ENCODE measurements at places on chromosomes 11 and 22.

DNA sequence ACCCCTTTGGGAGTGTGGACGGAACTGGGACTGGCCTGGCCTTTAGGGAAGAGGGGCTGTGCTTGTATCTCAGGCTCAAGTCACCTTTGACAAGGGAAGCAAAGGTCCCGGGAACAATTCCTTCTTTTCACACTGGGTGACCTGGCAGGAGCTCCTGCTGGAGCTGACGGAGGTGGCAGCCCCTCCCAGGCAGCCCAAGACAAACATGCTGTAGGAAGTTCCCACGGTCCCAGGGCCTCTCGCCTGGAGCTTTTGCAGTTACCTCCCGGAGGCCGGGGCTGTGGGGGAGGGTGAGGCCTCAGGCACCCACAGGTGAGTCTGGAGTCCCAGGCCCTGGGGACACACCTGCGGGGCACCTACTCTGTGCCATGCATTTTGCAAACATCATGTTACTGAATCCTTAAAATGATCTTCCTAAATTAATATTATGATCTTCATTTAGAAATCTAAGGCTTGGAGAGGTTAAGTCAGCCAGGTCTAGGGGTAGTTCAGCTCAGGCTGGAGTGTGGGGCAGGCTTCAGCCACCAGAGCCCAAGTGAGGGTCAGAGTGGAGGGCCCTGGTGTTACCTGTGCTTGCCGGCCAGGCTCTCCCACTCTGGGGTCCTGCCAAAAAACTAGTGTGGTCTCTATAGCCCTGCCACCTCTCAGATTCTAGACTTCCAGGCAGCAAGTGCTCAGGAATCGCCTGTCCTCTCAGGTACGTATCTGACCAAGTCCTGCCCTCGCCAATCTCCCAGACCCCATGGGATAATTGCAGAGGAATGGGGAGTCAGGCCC lies 15.7 kb upstream of the MYEOV start:
- DNase-seq, result no peak

GRCh38 chr11:104688731-104689130 lies 209.5 kb downstream of the CASP12 start:
- no peak for DNase-seq

GRCh38 chr11:48029681-48030290 lies 49.4 kb downstream of the PTPRJ start:
- DNase-seq, result no peak

- no peak for DNase-seq
These were observed 429.5 kb downstream of the TBC1D22A start for GRCh38 chr22:47191671-47192650.

DNA sequence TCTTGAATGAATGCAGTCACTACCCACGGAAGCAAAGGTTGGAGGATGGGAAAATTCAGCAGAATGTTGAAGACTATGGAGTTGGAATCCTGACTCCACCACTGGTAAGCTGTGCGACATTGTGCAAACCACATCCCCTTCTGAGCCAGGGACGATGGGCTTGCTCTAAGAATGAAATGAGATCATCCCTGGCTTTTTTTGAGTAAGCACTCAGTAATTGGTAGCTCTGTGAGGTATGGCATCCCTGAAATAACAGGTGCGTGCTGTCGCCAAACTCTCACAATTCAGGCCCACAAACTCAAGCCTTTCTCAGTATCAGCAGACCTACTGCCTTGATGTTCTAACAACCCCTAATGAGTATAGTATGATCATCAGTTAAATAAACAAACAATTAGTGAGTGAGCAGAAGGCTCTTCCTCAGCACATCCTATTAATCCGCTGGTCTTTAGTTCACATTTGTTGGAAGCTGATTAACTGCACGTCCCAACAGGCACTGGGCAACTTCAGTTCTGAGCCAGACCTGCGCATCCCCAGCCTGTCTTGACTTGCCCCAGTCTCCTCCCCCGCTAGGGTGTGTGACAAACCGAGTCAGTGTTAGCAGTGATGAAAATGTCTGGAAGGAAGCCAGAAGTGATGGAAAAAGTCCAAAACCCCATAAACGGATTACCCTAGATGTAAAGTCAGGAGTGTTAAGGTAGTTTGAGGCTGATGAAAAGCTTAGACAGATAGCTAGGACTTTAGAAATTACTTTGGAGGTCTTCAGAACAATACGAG lies 235.5 kb downstream of the GRIK4 start:
- DNase-seq, result no peak

DNA sequence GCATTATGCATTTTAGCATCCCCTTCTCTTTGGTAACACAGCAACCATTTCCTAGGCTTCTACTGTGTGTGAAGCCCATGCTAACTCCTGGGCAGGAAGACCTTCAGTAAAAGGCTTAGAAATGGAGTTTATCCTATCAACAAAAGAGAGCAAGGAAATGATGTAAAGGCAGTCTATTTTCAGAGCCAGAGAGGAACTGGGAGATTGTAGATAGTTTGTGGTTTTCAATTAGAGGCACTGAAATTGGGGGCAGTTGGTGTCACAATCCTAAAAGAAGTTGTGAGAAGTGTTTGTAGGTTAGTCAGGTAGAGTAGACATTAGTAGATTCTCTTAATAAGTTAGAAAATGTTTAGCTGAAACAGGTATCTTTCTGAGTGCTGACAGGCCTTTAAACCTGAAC lies 7.1 kb downstream of the ACAD8 start:
- DNase-seq, result no peak

DNA sequence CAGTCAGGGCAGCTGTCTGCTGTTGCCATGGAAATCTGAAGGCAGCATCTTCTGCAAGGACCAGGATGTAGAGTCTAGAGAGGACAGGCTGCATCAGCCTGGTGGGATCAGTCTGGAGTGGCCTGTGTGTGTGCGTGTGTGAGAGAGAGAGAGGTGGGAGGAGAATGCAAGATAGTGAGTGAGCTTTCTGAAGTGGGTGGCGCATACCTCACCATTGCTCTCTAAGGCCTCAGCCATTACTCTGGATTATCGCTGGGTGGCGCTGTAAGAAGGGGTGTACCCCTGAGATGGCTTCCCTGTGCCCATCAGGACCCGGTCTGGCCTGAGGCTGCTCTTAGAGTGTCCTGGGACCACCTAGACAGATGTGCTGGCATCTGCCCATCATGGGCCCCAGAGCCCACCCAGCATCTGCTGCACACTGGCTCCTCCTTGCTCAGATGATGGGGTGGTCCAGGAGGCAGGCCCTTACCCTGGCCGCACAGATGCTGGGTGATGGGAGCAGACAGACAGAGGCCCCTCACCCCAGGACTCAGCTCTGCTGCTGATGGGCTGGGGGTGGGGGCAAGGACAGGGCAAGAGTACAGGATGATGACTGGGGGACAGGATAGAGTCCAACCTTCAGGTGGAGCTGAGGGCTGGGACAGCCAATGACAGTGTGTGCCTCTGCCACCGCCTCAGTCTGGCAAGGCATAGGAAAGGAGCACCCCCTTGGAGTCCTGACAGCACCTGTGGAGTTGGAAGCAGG lies 25.7 kb upstream of the TUB start:
- DNase-seq, result no peak

- no peak for DNase-seq
These were observed 541.7 kb downstream of the NTM start for GRCh38 chr11:131912134-131912533.

DNA sequence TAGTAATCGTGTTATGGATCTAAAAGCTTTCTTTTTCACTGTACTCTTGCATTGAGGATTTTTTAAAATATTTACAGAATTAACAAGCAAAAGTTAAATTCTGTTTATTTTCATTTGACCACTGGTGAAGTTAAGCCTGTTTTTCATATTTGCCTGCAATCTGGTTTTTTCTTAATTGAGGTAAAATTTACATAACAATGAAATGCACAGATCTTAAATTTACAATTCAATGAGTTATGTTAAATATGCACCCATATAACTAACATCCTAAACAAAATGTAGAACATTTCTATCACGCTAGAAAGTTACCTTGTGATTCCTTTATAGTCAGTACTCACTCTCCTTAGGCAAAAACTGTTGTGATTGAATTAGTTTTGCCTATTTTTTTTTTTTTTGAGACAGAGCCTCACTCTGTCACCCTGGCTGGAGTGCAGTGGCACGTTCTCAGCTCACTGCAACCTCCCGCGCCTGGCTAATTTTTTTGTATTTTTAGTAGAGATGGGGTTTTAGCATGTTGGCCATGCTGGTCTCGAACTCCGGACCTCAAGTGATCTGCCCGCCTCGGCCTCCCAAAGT lies 54.5 kb upstream of the WEE1 start:
- DNase-seq, result no peak

DNA sequence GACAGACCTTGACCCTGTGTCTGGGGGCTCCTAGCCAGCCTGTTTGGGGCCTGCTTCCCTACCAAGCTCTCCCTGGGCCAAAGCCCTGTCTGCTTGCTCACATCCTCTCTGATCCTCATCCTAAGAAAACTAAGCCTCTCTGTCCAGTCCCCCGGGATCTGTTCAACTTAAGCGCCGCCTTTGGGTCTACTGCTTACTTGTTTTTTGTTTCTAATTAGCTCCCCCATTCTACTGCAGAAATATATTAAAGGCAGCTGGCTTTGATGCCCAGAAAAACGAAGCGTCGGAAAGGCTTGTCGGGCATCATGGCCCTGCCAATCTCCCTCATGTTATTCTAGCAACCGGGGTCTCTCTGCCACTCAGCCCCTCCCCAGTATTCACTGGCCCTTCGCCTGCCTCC lies 3.4 kb downstream of the DSCAML1 start:
- DNase-seq, result no peak

- DNase-seq, result no peak
These were observed 57.4 kb upstream of the WNT11 start for GRCh38 chr11:76263657-76264056.

DNA sequence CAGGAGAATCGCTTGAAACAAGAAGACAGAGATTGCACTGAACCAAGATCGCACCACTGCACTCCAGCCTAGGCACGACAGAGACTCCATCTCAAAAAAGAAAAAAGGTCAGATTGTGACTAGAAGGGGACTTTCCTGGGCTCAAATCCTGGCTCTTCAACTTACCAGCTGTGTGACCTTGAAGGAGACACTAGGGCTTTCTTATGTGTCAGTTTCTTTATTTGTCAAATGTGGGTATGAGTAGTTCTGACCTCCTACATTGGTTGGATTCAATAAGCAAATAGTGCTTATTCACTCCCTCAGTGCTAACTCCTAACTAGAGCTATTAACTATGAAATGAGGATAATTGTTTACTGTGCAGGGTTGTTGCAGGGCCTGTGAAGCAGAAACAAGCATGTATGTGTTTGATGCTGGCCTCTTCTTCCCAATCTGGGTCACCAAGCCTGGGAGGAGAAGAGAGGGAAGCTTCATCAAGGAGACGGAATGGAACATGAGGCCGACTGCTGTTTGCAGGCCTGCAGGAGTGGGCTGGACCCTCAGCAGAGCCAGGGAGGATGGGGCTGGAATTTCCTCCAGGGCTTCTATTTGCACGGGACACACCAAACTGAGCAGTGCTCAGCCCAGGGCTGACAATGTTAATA lies 22.5 kb downstream of the RHOD start:
- DNase-seq, result no peak

- DNase-seq, result no peak
These were observed 94.8 kb upstream of the NTM start for GRCh38 chr11:131275580-131275979.

All from amniotic stem cell (primary cell).